GM23338 (cell line): ENCODE measurements at places on chromosomes 6 and 20. TPM values are rescaled to one million over a fixed set of nuclear protein-coding genes. Genes with fewer than 3 reads are reported as not detected.
A peak's percentile ranks its signal among the peaks of the same experiment; 100 is the strongest.

Gene CLIC5
- not detected in 2 replicates for total RNA-seq

Gene SLC22A23
- 38.3 TPM in 2 replicates for total RNA-seq

Gene TRIM31
- total RNA-seq, result not detected in 2 replicates

Gene TULP4
- total RNA-seq, result 46.6 and 50.2 TPM in 2 replicates

DNA sequence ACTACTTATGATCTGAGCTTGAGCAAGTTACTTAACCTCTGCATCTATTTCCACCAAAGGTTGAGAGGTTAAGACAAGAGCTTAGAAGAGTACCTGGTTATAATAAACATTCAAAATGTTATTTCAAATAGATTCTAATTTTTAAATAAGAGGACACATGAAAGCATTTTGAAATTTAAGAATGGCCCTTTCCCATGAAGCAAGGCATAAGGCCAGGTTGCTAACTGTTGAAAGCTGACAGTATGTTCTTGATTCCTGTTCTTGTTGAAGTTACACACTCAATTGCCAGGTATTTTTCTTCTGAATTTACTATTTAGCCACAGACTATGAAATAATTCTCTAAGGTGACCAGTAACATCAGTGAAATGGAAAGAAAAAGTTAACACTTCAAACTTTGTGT lies 14.5 kb downstream of the C6orf62 start:
- peak overlapping the region; percentile 62; the same call in 1 of the 2 replicates for H3K27ac ChIP-seq
- H3K4me3 ChIP-seq, result no peak overlapping the region
- H3K36me3 ChIP-seq, result peaks cover 58% of the 10 kb centered on the region
- no peak for DNase-seq

- H3K27ac ChIP-seq, result no peak overlapping the region
- H3K4me1 ChIP-seq, result no peaks in the 10 kb centered on the region
- DNase-seq, result no peak
- H3K27me3 ChIP-seq, result no peaks in the 10 kb centered on the region
- H3K4me3 ChIP-seq, result no peak overlapping the region
Measured at GRCh38 chr20:61625246-61625645, 373.2 kb downstream of the CDH4 start.

GRCh38 chr6:94389218-94389617 lies 969.9 kb upstream of the EPHA7 start:
- no peaks in the 10 kb centered on the region for H3K4me1 ChIP-seq
- no peak overlapping the region for H3K27ac ChIP-seq
- H3K36me3 ChIP-seq, result no peaks in the 10 kb centered on the region
- DNase-seq, result no peak
- H3K4me3 ChIP-seq, result no peak overlapping the region
- no peaks in the 10 kb centered on the region for H3K27me3 ChIP-seq

DNA sequence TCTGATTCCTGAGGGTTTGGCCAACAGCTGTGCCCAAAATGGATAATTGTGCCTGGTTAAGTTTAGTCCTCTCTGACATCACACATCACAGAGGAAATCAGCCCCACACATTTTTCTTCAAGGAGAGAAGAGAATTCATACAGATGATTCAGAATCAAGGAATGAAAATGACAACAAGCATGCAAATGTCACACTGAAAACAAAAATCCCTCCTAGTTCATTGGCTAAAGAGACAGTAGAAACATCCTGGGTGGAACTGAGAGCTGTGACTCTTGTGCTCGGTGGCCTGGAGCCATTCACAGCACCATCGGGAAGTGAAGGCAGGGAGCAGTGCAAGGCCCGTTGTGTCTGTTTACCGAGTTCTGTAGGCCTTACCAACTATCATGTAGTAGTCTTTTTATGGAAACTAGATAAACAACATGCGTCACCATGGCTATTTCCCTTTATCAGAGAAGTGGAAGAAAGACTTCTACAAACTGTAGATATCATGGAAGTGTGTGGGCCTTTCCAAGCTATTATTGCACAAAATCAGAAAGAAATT lies 81.7 kb upstream of the TENT5A start:
- no peaks in the 10 kb centered on the region for H3K4me1 ChIP-seq
- H3K27ac ChIP-seq, result no peak overlapping the region
- H3K36me3 ChIP-seq, result no peaks in the 10 kb centered on the region
- H3K27me3 ChIP-seq, result no peaks in the 10 kb centered on the region
- no peak for DNase-seq

DNA sequence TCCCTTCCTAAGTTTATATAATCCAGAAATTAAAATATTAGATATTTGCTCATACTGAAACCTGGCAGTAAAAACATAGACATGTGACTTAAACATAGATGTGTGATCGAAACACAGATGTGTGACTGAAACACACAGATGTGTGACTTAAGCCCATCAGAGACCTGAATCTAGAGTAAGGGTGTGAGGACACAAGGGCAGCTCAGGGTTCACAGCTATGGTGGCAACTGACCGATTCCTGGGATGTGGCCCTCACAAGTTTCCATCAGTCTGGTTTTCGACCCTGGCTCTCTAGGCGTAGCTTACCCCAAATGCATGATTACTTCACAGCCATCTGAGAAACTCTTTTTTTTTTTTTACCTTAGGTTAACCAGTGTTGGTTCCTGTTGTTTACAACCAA lies 137.0 kb downstream of the NRN1 start:
- H3K4me1 ChIP-seq, result no peaks in the 10 kb centered on the region
- H3K27ac ChIP-seq, result no peak overlapping the region
- no peak for DNase-seq

GRCh38 chr20:4942331-4942730 lies 59.0 kb downstream of the SLC23A2 start:
- no peaks in the 10 kb centered on the region for H3K36me3 ChIP-seq
- H3K4me1 ChIP-seq, result peaks cover 7% of the 10 kb centered on the region; the same call in 1 of the 2 replicates
- H3K27ac ChIP-seq, result no peak overlapping the region
- DNase-seq, result no peak

DNA sequence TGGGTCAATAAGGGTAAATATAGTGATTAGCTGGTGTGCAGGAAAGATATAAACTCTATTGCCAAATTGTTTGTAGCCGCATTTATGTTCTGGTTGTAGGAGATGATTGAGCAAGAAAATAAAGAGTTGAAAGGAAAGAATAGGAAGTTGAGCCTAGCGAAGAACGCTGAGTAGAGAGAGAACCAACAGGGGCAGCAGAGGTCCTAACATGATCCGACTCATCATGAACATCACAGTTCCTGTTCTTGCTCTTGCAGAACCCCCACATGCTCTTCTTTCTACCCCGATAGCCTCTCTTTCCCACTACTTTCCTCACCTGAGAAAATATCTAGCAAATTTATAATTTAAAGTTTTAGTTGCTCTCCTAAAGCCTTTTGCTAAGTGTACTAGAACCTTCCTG lies 9.9 kb upstream of the ID4 start:
- H3K4me3 ChIP-seq, result no peak overlapping the region
- no peaks in the 10 kb centered on the region for H3K27me3 ChIP-seq
- H3K27ac ChIP-seq, result no peak overlapping the region
- no peak for DNase-seq
- no peaks in the 10 kb centered on the region for H3K36me3 ChIP-seq
- no peaks in the 10 kb centered on the region for H3K4me1 ChIP-seq

- no peak overlapping the region for H3K27ac ChIP-seq
- no peaks in the 10 kb centered on the region for H3K36me3 ChIP-seq
- H3K4me1 ChIP-seq, result no peaks in the 10 kb centered on the region
- H3K27me3 ChIP-seq, result no peaks in the 10 kb centered on the region
- no peak for DNase-seq
Measured at GRCh38 chr20:41261790-41262717, 55.5 kb downstream of the ZHX3 start.

DNA sequence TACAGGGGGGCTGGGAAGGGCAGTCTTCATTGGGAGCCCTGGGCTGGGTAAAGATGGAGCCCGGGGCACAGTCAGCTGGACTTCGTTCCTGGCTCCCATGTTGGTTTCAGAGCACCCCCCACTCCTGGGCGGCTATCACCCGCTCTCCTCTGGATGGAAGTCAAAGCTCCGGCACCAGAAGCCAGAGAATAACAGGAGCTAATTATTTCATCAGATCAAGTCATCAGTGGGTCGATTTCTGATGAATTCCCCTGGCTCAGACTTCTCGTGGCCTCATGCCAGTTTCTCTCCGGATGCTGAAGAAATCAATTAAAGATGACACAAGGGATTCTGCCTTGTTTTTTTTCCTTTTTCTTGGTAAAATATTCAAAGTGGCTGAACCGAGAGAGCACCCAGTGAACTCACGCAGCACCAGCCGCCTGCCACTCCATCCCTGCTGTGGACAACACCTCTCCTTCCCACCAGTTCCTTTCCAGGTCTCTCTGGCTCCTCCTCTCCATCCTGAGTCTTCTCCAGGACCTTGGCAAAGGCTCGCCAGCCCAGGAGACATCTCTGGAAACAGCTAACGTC lies 22.5 kb downstream of the SULF2 start:
- H3K4me3 ChIP-seq, result no peak overlapping the region
- H3K27ac ChIP-seq, result no peak overlapping the region
- no peak for DNase-seq

- H3K27ac ChIP-seq, result no peak overlapping the region
- no peaks in the 10 kb centered on the region for H3K36me3 ChIP-seq
- no peaks in the 10 kb centered on the region for H3K4me1 ChIP-seq
- H3K4me3 ChIP-seq, result no peak overlapping the region
- no peaks in the 10 kb centered on the region for H3K27me3 ChIP-seq
Measured at GRCh38 chr20:46468508-46468907, 44.9 kb downstream of the ZNF334 start.

- H3K27me3 ChIP-seq, result no peaks in the 10 kb centered on the region
- DNase-seq, result no peak
- H3K27ac ChIP-seq, result no peak overlapping the region
- no peaks in the 10 kb centered on the region for H3K4me1 ChIP-seq
Measured at GRCh38 chr20:25040438-25040831, 17.5 kb downstream of the ACSS1 start.

DNA sequence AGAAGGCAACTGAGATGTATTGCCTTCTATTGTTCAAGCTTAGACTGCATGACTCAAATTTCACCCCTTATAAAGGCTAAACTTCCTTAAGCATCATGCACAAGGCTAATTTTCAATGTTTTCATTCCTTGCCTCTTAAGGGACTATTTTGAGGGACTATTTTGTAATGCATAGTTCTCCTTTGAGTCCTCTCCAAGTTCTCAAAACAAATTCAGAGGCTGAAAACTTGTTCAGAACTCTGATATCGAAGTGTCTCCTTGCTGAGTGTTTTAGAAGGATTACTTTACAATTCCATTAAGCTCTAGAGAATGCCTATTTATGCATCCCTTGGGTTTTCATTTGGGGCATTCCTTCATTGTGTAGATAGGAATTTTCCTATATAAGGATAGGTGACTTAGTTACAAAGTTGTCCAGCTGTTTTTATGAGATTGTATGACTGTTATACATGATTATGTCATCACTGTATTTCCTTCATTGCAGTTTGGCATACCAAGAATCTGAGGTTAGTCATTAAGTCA lies 41.7 kb downstream of the COL19A1 start:
- H3K4me3 ChIP-seq, result no peak overlapping the region
- no peaks in the 10 kb centered on the region for H3K36me3 ChIP-seq
- no peaks in the 10 kb centered on the region; the same call in 1 of the 2 replicates for H3K4me1 ChIP-seq
- H3K27ac ChIP-seq, result no peak overlapping the region
- DNase-seq, result no peak
- H3K27me3 ChIP-seq, result no peaks in the 10 kb centered on the region

DNA sequence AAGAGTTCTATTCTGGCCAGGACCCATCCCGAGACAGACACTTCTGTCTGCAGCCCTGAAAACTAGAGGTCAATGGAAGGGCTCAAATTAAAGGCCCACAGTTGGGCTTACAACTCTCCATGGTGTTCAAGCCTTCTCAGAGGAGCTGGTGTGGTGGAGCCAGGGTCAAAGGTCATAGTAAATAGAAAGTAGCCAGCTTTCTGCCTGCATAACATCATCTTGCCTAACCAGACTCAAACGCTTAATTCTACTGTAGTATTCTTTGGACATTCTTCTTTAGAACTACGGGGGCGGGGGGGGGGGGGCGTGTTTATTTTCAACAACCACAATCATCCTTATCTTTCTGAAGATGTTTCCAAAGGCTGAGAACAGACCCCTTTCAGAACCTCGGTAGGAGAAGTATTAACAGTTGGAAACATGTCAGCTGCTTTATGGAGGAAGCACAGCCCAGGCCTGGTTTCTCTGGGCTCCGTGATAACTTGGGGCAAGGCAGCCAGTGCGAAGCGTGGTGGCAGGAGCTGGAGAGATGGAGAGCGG lies 1.5 kb upstream of the RREB1 start:
- no peak overlapping the region for H3K27ac ChIP-seq
- no peak for DNase-seq
- H3K36me3 ChIP-seq, result no peaks in the 10 kb centered on the region

DNA sequence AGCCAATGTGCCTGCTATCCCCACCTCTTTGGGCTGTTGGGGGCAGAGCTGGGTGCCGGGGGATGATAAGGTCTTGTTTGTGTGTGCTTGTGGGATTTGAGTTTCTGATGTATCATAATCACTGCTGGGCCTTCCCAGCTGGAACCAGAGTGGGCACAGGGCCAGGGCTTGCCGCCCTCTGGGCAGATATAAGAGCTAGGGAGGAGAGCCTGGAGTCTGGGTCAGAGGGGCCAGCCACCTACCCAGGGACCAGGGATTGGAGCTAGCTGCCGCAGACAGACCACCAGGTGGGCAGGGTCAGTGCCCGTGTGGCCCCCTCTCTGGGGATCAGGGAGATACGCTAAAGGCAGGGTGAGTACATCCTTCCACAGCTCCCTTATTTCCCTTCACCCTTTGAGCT lies 3.1 kb upstream of the TLDC2 start:
- H3K4me3 ChIP-seq, result no peak overlapping the region
- H3K27me3 ChIP-seq, result no peaks in the 10 kb centered on the region
- H3K27ac ChIP-seq, result no peak overlapping the region
- DNase-seq, result no peak
- no peaks in the 10 kb centered on the region for H3K4me1 ChIP-seq

- H3K27ac ChIP-seq, result no peak overlapping the region
- no peaks in the 10 kb centered on the region for H3K4me1 ChIP-seq
- H3K27me3 ChIP-seq, result no peaks in the 10 kb centered on the region
- DNase-seq, result no peak
- H3K4me3 ChIP-seq, result no peak overlapping the region
Measured at GRCh38 chr6:75863784-75864183, 114.7 kb downstream of the MYO6 start.

GRCh38 chr20:37439223-37439933 lies 81.7 kb upstream of the NNAT start:
- H3K4me1 ChIP-seq, result peaks cover 10% of the 10 kb centered on the region
- H3K4me3 ChIP-seq, result no peak overlapping the region
- peak; percentile 44 for DNase-seq

DNA sequence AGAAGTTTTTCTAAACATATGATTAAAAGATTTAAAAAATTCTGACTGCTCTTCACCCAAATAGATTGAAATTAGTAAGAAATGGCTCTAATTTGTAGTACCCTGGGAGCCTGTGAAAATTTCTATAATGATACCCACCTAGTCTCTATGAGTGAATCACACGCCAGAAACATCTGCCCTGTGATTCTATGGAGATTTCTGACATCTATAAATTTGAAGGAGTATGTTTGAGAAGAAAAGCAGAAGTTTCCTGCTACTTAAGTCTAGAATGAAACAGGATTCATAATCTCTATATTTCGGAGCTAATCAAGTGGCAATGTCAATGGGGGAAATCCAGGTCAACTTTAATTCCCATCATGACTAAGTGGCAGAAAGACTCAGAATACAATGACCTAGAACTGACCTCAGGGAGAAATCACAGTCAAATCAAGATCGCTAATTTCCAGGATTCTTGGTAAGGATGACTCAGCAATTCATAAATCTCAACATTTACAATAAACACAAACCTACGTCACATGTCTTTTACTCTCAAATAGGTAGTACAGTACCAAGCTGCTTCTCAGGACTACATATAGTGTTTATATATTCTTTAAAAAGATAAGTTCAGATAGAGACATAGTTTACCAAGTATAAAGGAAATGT lies 186.2 kb upstream of the TNFAIP3 start:
- no peak overlapping the region for H3K4me3 ChIP-seq
- H3K36me3 ChIP-seq, result no peaks in the 10 kb centered on the region
- DNase-seq, result no peak
- H3K4me1 ChIP-seq, result no peaks in the 10 kb centered on the region
- H3K27ac ChIP-seq, result no peak overlapping the region
